GM04504 (cell line): ENCODE measurements at places on chromosomes 11 and 22.

GRCh38 chr11:61922539-61922938 lies 5.2 kb upstream of the RAB3IL1 start:
- peak; percentile 50 for DNase-seq

DNA sequence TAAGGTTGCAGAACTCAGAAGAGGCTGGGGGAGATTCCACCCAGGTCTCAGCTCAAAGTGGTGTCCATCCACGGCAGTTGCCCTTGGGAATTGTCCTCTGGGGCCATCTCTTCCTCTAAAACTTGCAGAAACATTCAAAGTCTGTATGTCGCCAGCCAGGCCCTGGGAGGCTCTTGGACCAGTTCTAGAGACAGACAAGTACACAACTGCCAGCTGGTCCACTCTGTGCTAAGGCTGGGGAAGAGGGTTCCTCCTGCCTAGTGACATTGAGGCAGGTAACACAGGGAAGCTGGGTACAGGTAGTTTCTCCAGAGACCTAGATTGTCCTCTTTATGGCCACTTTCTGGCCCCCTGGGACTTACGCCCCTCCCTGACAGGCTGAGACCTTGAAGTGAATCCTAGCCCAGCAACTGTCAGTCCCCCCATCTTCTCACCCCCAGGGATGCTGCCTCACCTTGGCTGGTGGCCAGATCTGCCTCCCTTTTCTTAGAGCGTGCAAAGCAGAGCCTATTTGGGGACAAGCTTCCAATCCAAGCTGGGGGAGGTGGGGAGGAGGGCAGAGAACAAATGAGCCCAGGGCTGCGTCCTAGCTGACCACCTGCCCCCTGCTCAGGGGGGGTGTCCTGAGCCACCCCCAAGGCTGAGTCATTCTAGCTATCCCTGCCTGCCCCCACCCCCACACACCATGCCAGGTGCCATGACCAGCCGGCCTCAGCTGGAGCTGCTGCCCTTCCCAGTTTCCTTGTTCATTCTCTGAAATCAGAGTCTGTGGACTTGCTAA lies 8.4 kb downstream of the FAM83F start:
- no peak for DNase-seq

- DNase-seq = no peak
Observed at GRCh38 chr11:60950933-60951605, 907 bp downstream of the SLC15A3 start.

GRCh38 chr11:13721760-13722159 lies 53.3 kb downstream of the FAR1 start:
- no peak for DNase-seq

GRCh38 chr22:50022171-50022819 lies 9.7 kb upstream of the IL17REL start:
- no peak for DNase-seq
